ENCODE measurements at places on chromosomes 7 and 10.

- peak; percentile 86 for DNase-seq
Observed at GRCh38 chr7:24821045-24821753, 63.9 kb upstream of the GSDME start.

DNA sequence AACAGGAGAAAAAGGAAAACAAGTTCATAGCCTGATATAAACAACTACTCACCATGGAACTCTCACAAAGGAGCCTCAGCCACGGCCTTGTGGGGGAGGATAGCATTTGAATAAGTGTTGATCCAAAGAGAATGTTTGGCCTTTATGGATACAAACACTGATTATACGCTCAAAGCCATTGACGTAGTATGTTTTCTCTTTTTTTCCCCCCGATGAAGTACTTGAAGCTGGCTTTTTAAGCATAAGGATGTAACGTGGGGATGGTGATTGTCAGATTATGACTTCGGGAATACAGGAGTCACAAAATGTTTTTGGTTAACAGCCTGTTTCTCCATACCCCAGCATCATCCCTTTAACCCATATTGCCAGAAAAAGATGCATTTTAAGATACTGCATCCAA is 39.8 kb downstream of the CELF2 start:
- no peak for DNase-seq

GRCh38 chr7:101598422-101598985 is 30.6 kb downstream of the MYL10 start:
- DNase-seq: no peak

- DNase-seq: no peak
Observed at GRCh38 chr7:45252248-45252647, 94.7 kb downstream of the RAMP3 start.

DNA sequence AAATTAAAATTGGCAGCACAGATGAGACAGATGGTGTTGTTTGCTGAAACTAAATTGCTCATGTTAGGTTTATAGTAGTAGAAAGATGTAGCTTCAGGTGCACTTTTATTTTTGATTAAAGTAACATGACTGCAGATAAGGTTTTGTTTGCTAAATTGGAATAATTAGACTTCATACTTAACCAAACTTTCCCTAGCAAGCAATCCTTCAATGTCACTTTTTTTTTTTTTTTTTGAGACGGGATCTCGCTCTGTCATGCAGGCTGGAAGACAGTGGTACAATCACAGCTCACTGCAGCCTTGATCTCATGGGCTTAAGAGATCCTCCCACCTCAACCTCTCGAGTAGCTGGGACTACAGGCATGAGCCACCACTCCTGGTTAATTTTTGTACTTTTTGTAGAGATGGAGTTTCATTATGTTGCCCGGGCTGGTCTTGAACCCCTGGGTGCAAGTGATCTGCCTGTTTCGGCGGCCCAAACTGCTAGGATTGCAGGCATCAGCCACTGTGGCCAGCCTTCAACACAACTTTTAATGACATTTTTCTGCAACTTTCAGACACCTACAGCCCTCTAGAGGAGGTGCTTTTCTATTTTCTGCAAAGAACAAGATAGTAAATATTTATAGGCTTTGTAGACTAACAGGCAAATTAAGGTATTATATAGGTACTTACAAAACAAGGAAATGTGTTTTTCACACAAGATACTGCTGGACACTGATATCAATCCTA is 84.8 kb upstream of the CCNY start:
- DNase-seq: no peak

DNA sequence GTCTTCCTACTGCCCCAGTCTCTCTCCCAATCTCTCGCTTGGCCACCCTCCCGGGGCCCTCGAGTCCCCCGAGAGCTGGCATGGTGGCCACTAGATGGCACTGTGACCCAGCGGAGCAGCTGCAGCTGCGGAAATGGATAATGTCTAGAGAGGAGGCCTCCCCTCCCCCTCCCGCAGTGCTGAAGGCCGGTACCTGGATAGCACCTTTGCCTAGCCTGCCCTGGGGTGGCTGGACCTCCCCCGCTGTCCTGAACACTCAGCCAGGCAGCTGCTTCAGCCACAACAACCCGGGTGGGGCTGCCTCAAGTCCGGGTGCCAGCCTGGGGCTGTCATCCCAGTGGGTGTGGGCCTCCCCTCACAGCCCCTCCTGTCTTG is 65.2 kb downstream of the GOLGA7B start:
- DNase-seq: peak; percentile 78

DNA sequence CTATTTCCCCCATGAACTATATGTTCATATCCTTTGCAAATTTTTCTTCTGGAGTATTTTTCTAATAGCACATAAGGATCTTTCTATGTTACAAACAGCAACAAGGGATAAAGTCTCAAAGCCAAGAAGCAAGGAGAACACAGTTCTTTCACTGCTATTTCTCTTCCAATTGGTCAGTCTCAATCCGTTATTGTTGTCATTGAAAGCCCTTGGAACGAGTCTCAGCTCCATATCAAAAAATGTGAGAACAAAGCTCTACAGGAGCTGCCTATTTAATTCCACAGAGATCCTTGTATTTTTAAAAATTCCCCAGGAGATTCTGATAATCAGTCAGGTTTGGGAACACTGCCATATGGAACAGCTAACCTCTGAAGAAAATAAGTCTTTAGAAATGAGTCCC is 15.7 kb downstream of the SLC35B4 start:
- DNase-seq: no peak

- DNase-seq: no peak
Observed at GRCh38 chr10:85874208-85874607, 492.4 kb downstream of the GRID1 start.

GRCh38 chr7:109259151-109259550 is 689.5 kb downstream of the DNAJB9 start:
- no peak for DNase-seq

- DNase-seq: no peak
Observed at GRCh38 chr7:91883676-91884362, 3.3 kb upstream of the MTERF1 start.

DNA sequence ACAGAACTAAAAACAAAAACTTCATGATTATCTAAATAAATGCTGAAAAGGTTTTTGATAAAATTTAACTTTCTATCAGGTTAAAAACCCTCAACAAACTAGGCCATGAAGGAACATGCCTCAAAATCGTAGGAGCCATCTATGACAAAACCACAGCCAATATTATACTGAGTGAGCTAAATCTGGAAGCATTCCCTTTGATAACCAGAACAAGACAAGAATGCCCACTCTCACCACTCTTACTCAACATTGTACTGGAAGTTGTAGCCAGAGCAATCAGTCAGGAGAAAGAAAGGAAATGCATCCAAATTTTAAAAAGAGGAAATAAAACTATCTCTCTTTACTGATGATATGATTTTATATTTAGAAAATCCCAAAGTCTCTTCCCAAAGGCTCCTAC is 228.7 kb downstream of the CHRM2 start:
- no peak for DNase-seq

All from activated CD4-positive, alpha-beta T cell treated with anti-CD3 and anti-CD28 coated beads, Interleukin-2, amount 10 ng/mL, durations not matched to agents 7 days and 5 days (primary cell).